ENCODE measurements at places on chromosomes 12 and 14.

GRCh38 chr12:96094201-96094600, 58.8 kb upstream of the LTA4H start:
- no peak for DNase-seq

DNA sequence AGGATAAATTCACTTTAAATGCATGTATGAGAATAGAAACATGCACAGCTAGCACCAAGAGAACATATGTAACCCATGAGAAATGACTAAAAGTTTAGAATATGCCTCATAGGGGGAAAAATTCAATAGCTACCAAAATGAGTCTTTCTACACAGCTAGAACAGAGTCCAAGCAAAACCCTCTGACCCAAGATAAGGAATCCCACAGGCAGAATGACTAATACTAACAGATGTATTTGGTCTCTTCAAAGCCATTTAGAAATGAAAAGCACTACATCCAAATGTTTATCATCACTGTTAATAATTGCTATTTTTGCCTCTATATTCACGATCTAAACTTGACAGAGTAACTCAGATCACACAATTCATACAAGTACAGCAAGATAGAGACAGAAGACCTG, 44.0 kb downstream of the KICS2 start:
- no peak for DNase-seq

- DNase-seq: no peak
Observed at GRCh38 chr12:91893476-91893875, 252.2 kb downstream of the BTG1 start.

DNA sequence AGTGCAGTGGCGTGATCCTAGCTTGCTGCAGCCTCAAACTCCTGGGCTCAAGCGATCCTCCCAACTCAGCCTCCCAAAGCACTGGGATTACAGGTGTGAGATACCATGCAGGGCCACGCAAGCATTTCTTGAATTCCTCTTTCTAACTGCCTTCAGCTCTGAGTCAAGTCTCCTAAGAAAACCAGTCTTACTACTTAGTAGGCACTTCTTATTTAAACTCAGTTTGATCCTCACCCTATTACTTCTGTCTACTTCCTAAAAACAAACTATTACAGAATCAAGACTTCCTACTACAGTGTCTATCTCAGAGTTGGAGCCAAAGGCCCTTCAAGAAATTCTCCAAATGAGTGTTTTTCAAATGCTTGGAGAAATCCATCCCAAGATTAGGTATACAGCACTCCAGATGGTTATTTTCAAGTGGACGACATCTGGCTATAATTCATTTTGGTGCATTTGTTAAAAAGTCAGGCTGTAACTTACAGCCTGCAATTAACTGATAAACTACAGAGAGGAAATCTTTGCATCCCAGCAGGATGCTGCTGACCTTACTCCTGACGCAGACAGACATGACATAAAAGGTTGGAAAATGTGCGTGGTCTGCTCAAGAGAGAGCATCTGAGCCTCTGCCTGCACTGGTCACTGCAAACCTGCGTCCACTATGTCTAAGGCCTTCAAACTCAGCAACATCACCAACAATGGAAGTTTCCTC, 34.7 kb downstream of the SSH1 start:
- no peak for DNase-seq

DNA sequence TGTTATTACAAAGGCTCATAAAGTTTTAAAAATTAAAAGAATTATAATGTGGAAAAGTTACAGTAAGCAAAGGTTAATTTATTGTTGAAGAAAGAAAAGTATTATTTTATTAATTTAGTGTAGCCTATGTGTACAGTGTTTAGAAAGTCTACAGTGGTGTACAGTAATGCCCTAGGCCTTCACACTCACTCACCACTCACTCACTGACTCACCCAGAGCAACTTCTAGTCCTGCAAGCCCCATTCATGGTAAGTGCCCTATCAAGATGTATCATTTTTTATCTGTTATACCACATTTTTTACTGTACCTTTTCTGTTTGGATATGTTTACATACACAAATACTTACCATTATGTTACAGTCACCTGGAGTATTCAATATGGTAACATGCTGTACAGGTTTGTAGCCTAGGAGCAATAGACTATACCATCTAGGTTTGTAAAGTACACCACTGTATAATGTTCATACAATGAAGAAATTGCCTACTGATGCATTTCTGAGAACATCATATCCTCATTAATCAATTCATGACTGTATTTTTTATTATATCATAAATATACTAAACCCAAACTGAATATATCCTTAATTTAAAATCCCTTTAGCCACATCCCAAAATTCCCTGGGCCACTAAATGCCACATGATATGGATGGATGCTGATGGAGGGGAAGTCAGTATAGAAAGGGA, 43.6 kb upstream of the NID2 start:
- no peak for DNase-seq

Measured in activated CD8-positive, alpha-beta memory T cell treated with anti-CD3 and anti-CD28 coated beads, Interleukin-2, amount 50 U/mL, for 48 hours (primary cell).